ENCODE measurements at places on chromosomes 7 and 10.

- DNase-seq: no peak
Observed at GRCh38 chr7:30861612-30862011, 50.0 kb upstream of the AQP1 start.

DNA sequence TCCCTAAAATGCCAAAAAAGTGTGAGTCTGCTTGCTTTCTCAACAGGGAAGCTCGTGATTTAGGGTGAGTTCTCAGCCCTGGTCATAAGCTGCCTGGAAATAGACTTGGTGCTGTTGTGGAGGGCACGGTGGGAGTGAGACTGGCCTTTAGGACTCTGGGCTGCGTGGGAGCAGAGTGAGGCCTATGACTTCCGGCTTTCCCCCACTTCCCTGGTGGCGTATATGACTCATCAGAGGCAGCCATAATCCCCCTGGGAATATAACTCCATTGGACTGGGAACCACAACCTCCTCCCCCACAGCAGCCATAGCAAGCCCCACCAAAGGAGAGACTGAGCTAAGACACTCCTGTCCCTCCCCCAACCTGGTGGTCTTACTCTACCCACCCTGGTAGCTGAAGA is 95.0 kb downstream of the PON1 start:
- DNase-seq: no peak

- no peak for DNase-seq
Observed at GRCh38 chr10:103514244-103514643, 20.7 kb downstream of the NEURL1 start.

GRCh38 chr7:142878315-142878714 is 7.2 kb downstream of the TRPV6 start:
- no peak for DNase-seq

- DNase-seq: no peak
Observed at GRCh38 chr7:18760046-18760445, 264.5 kb downstream of the HDAC9 start.

GRCh38 chr7:27196287-27196767 is 3.6 kb downstream of the HOXA13 start:
- no peak for DNase-seq

DNA sequence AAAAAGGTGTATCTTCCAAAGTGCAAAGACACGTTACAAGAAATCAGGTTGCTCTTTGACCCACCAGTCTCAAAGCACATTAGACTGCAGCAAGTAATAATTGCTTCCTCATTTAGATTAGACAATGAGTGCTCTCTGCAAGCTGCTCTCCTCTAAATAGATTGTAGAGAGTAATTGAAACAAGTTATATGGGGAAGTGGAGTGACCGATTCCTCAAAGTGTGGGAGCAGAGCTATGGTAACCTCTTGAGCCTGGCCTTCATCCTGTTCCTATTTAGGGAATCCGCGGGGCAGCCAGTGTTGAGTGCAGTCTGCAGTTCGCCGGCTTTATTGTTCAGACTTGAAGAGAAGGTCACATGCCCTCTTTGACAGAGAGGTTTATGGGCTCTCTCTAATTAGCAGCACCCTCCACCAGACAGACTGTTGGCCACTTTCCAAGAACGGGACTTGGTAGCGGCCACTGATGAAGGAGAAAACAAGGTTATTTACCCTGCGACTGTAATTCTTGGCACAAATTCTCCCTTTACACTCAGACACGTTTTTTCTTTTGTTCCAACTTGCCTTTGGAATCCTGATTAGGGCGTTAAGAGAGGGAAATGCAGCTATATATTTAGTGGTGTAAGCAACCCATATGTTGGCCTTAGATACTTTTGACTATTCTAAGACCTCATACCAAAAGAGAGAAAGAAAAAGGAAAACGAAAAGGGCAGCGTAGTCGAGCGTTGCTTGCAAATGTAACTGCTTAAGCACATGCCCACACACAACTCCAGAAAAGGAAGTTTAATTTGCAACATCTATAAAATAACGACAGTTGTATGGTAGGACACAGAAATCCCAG is 107.5 kb downstream of the REEP3 start:
- no peak for DNase-seq

GRCh38 chr7:157542068-157543021 is 205.5 kb downstream of the DNAJB6 start:
- no peak for DNase-seq

Data from AG04449 (cell line).